ENCODE measurements at places on chromosomes 6 and 20. TPM values are rescaled to one million over a fixed set of nuclear protein-coding genes. Genes with fewer than 3 reads are reported as not detected.

The SSR1 gene
- polyA plus RNA-seq = 257 TPM

The CPXM1 gene
- polyA plus RNA-seq = 9.0 TPM

The SASH1 gene
- 27.0 TPM for polyA plus RNA-seq

The FKBP1C gene
- 4.6 TPM for polyA plus RNA-seq

The POM121L2 gene
- polyA plus RNA-seq = not detected

The GJA10 gene
- not detected for polyA plus RNA-seq

The SERPINB1 gene
- polyA plus RNA-seq = 17.7 TPM

The FAM162B gene
- polyA plus RNA-seq = 10.9 TPM

The ELOVL2 gene
- polyA plus RNA-seq = 2.9 TPM
